Activated CD8-positive, alpha-beta memory T cell treated with anti-CD3 and anti-CD28 coated beads, Interleukin-2, amount 50 U/mL, for 4 hours (primary cell): ENCODE measurements at places on chromosomes 3 and 15.

GRCh38 chr15:32888221-32888761 is 170.5 kb downstream of the GREM1 start:
- no peak for DNase-seq

DNA sequence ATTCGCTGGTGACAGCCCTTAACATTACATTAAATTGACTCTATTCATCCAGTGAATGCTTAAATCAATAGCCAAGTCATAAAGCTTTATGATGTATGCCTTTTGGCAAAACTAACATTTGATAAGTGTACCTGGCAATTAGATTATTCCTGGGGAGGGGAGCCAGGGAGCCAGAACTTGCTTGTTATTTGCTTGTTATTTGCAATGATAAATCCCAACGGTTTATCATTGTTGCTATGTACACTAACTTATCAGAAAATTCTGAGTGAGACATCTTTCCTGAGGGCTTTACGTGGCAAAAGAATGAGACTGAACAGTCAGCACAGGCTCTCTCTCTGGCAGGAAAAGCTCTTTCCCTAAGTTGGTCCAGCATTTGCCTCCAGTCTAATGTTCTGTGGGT is 35.8 kb upstream of the FBN1 start:
- DNase-seq, result no peak

DNA sequence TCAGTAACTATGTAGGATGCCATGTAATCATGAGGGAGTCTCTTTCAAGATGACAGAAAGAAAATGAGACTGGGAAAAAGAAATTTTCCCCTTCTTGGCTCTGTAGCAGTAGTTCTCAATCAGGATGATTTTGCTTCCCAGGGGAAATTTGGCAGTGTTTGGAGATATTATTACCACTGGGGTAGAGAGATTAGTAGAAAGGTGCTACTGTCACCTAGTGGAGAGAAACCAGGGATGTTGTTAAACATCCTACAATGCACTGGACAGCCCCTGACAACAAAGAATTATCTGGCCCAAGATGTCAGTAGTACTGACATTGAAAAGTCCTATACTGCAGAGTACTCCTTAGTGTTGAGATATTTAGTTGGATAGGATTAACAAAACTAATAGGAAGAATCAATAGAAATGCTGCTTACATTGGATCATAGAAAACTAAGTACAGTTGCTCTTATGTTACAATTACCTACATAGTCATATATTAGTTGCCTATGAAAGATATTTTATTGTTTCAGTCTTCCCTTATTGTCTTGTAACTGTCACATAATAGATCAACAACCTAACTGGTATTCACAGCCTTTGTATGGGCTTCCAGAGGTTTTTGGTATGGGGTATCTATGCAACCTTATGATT is 433.3 kb downstream of the RAP2B start:
- DNase-seq, result no peak

DNA sequence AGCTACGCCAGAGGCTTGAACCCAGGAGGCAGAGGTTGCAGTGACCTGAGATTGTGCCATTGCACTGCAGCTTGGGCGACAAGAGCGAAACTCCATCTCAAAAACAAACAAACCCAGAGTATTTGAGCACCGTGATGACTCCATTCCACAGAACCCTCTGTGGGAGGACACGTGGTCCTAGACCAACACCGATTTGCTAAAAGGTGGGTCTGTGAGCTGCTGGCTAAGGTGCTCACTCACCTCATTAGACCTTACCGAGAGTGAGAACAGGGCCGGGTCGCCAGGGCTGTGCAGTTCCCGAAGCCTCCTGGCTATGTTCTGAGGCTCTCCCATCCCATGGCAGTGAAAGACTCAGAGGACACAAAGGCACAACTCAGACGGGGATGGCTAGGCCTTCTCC is 17.9 kb downstream of the ABHD2 start:
- no peak for DNase-seq
